Aorta (tissue), 5 donors: ENCODE measurements at places on chromosomes 2 and 18. TPM values are rescaled to one million over a fixed set of nuclear protein-coding genes. Genes with fewer than 3 reads are reported as not detected.

DNA sequence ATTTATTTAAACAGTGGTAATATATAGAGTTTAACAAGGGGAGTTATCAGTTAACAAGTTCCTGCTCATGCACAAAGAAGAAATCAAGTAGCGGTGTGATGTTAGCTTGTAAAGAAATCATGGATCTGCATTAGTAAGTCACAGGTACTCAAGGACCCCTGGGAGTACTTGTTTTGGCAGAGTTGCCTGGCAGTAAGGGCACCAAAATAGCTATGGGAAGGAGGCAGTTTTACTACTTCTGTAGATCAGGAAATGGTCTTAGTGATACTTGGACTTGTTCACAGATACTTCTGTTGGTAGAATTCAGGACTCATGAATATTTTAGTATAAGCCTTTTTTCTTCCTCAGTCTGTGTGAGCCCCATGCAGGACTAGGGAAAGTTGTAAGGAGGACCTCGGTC, 107.3 kb upstream of the IL1R2 start:
- no peak for DNase-seq

DNA sequence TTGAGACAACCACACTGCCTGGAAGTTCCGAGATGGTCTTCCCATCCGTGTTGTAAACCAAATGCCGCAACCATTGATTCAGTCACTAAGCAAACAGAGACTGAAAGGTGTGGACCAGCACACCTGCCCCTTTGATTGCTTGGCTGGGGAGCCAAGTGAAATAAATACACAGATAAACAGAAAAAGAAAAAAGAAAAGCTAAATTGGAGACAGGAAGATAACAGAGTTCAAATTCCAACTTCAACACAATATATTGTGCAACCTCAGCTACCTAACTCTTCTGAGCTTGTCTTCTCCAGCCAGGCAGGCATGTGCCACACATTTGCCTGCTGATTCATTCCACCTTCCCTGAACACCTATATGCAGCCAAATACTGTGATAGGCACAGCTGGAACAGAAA, 110.9 kb downstream of the PID1 start:
- DNase-seq = no peak

GRCh38 chr18:58387716-58388115, 241.2 kb downstream of the ALPK2 start:
- no peak for DNase-seq

- DNase-seq = no peak
Measured at GRCh38 chr2:23092831-23093230, 292.1 kb upstream of the KLHL29 start.

GRCh38 chr2:3300224-3300995, 77.2 kb downstream of the EIPR1 start:
- DNase-seq = no peak

DNA sequence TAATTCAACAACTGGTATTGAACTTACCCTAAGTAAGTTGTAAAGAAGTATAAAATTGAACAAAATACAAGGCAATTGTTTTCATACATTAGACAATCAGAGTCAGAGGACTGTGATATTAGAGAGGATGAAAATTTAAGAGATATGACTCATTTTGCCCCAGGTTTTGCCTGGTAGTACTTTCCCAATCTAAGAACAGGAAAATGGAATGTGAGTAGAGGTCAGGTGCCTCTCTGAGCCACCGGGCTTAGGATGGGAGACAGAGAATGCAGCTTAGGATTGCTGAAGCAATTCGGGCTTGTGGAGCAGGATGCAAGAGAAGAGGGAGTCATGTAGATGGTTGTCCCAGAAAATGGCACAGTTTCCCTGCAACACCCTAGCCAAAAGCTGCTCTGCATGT, 219.7 kb upstream of the CHST9 start:
- DNase-seq = no peak

- DNase-seq = no peak
Measured at GRCh38 chr2:168432565-168433186, 23.4 kb upstream of the CERS6 start.

DNA sequence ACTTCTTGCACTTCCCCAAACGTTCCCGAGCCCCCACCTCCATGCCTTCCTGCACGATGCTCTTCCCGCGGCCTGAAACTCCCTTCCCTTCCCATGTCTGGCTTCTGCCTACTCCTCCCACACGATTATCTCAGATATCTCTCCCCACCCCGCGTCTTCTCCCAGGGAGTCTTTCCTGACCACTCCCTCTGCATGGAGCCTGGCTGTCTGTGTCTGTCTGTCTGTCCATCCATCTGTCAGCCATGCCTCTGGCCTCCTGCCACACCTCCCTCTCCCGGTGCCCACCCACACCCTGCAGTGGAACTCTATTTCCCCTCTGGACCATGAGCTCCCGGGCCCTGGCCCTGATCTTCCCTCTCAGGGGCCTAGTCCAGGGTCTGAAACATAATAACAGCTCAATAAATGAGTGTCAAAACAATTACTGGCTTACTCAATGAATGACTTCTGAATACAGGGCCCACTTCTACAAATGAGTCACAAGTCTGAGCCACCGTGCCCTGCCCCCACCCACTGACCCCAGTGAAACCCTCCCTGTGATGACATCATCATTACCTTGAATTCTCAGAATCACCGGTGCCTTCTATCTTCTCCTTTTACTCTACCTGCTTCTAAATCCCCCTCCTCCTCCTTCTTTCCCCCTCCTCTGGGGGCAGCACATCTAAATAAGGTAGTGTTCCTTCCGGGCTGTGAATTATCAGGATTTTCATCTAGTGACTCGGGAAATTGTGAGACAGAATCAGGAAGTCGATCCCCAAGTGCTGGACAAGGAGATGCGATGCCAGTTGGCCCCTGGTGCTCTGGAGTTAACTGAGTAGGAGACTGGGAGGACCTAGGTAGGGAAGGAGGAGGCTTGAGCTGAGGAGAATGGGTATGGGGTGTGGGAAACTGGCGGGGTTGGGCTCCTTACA, 46.1 kb upstream of the PLB1 start:
- no peak for DNase-seq

DNA sequence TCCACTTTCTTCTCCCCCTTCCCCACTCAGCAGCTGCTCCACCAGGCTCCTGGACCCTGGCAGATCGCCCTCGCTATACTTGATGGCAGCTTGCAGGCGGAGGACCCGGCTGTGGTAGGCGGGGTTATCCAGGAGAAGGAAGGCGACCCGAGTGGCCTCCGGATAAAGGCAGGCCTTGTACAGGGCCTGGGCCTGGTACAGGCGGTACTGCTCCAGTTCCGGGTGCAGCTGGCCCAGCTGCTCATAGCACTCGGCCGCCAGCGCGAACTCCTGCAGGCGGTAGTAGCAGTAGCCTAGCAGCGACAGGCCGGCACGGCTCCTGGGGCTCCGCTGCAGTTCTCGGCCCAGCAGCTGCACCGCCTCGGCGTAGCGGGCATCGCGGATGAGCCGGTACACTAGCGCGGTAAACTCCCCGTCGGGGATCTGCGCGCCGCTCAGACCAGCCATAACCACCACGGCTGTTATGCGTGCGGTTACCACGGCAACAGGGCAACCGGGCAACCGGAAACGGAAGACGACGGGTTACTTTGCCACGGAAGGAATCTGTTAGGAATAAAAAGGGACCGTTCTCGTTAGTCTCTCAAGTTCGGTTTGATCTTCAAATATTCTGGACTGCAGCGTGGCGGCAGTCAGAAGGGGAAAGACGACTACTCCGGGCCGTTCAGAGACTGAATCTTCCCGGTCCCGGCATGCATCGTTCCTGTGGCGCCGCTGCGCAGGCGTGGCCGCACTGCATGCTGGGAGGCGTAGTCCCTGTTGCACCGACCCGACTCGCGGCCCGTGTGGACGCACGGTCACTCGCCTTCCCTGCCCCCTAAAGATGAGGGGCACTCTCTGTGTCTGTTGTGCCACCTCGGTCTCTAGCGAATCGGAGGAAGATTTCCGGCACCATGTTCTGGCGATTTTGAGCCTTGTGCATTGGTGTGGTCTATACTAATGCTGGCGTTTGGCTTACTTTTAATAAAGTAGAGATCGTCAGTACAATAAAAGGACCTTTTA, 226.0 kb downstream of the AGPS start:
- peak; percentile 97 for DNase-seq

DNA sequence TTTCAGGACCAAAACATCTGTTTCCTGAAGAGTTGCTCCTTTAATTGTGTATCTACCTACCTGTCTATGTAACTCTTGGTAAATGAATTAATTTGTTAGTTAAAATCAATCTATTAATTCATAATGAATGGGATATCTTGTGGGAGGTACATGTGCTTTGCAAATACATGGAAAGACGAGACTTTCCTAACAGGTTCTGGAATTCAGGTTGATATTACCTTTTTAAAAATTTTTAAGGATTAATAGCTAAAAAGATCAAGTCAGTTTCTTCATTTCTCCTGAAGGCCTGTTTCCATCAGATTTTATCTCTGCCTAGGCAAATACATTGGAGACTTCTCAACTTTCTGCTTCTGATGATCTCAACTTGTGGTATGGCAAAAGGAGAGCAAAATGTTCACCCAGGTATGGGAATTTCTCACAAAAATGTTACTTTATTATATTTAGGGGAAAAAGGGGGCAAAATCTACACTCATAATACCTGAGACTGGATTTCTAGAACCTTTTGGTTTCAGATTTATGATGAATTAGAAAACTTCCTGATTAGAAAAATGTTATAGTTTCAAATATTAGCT, 7.4 kb downstream of the TFPI start:
- DNase-seq = no peak

- no peak for DNase-seq
Measured at GRCh38 chr2:165410276-165410675, 59.2 kb upstream of the CSRNP3 start.

GRCh38 chr2:168550670-168551069, 94.6 kb downstream of the CERS6 start:
- DNase-seq = no peak

DNA sequence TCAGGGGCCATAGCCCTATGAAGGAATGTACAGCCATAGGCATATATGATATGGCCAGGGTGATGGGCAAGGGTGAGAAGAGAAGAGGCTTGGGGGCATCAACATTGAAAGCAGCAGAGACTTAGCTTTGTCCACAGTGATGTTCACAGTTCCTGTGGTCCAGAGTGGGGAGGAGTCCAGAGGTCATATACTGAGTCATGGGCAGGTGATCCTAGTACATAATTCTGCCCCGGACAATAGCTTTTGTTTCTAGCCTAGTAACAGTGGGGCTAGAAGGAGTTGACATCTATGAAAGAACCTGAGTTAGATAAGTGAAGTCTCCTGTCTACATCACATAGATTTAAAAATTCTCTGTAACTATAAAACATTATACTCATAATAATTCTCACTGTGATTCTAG, 496.3 kb upstream of the TNP1 start:
- DNase-seq = no peak

GRCh38 chr2:36753706-36754221, 57.3 kb downstream of the VIT start:
- DNase-seq = no peak

DNA sequence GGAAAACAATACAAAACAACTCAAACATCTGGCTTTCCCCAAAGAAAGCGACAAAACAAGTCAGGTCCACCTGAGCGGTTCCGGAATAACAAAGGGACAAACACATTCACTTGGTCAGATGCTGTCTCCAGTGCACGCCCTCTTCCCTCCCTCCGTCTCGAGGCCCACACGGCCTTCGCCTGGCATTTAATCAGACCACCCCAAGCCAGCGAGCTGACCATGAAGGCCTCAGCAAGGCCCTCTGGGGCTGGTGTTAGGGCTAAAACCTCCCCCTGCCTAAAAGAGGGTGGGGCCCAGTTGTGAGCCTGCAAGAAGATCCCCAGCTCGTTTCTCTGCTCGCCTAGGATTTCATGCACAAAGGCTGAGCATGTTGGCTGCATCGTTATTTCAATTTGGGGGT, 180.3 kb downstream of the EIPR1 start:
- DNase-seq = peak; percentile 9

DNA sequence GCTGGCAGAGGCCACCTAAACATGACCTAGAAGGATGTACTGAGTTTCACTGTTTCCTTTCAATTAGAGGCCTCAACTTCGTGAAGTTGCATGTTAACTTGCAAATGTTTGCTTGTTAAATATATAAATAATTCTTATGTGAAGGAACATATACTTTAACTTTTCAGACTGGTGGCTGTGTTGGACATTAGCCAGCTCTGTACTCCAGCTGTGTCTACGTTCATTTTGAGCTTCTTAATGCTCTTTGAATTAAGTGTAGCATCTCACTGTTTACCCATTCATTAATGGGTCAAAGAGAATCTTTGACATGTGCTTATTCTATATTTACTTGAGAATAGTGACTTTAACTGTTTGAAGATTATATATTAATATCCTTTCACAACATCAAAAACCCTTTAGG, 823.2 kb upstream of the ID2 start:
- no peak for DNase-seq

DNA sequence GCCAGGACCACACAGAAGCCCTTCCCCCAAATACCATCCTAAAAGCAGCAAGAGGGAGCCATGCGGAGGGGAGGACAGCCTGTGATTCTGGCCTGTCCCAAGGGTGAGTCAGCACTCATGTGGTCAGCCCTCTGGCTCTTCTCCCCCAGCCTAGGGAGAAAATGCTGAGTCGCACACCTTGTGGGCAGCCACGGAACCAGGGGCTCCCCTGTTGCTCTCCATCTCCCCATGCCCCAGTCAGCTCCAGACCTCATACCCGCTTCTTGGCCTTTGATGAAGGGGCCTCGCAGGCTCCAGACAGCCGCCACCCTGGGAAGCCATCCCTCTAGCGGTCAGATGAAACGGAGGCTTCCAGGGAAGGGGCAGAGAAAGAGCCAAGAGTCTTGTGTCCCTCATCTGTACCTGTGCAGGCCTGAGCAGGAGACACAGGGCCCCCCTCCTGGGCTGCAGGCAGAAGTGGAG, 181.3 kb upstream of the SIX2 start:
- DNase-seq = no peak

- no peak for DNase-seq
Measured at GRCh38 chr2:162327134-162327769, 8.8 kb upstream of the IFIH1 start.

DNA sequence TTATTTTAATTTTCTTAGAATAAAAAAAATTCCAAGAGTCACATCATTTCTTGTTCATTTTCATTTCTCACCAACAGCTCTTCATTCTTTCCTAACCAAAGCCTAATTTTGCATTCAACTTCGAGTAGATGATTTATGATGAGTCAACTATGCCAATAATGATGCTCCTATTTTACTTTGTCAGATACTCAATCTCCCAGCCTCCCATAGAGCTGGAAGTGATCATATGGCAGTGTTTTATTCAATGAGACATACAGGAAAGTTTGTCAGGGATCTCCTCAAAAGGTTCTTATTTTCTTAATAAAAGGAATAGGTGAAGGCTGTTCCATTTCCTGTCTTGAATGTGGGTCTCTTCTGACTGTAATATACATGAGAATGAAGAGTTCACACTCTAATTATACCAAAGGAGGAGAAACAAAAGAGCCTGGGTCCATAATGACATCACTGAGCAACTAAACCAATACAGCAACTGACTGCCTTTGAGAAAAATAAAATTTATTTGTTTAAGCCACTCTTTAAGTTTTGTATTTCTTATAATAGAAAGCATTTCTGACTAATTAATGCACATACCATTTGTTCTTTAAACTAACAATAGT, 231.2 kb upstream of the CYP26B1 start:
- no peak for DNase-seq

Gene LYG2
- total RNA-seq = not detected

Gene SERPINB13
- total RNA-seq = not detected

Gene CFAP53
- 0.39 TPM for total RNA-seq

Gene DCDC2C
- not detected for total RNA-seq

Gene KCNS3
- 13.7 TPM for total RNA-seq

Gene NT5DC4
- 0.23 TPM for total RNA-seq

Gene LDLRAD4
- total RNA-seq = 112 TPM

Gene LAMA3
- total RNA-seq = 29.0 TPM

Gene FIGLA
- not detected for total RNA-seq
